ENCODE measurements at places on chromosomes 12 and 14.

DNA sequence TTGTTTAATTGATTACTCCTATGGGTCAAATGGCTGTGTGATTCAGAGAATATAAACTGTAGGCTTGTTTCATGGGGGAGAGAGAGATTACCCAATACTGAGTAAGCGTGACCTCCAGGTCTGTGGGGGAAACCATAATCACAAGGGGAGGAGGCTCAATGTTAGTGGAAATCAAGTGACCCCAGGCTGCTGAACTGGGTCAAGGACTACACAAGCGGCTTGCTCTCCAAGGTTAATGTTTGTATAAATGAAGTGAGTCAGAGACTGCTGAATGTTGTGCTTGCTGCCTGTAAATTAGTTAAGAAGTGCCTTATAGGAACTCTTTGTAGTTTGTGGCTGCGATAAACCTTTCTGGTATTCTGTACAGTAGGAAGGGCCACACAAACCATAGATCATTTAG is 479.7 kb downstream of the AACS start:
- DNase-seq: no peak

- no peak for DNase-seq
Observed at GRCh38 chr12:34604631-34605509, 582.6 kb downstream of the ALG10 start.

- no peak for DNase-seq
Observed at GRCh38 chr14:67186172-67186768, 3.0 kb upstream of the GARIN2 start.

GRCh38 chr14:64463873-64464272 is 1.4 kb upstream of the AKAP5 start:
- no peak for DNase-seq

DNA sequence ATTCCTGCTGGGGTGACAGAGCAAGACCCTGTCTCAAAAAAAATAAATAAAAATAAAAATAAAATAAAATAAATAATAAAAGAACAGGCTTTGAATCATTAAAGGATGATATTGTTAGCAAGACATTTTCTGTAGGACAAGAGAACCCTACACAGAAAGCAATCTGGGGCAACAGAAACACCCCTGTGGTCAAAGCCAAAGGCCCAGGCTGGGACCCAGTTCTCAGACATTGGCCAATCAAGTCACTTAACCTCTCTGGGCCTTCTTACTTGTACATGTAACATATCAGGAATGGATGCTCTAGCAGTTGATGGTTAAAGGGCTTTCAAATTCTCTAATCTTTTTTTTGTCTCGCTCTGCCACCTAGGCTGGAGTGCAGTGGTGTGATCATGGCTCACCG is 35.5 kb upstream of the TESC start:
- no peak for DNase-seq

- no peak for DNase-seq
Observed at GRCh38 chr12:2678426-2678825, 116.3 kb upstream of the FKBP4 start.

DNA sequence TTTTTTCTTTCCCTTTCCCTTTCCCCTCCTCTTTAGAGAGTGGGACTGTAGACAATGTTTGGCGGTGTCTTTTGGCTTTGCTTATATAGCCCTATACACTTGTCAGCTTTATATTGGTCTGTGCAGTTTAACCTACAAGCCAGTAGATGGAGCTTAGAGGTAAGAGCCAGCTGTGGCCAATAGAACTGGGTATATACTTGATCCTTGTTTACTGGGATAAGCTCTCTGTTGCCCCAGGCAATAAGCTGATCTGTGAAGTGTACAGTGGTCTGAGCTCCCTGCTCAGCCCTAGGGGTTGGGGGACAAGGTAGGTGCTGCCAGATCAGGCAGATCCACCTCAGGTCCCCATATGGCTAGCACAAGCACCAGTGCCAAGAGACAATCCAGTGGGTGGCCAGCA is 434.1 kb downstream of the NOVA1 start:
- DNase-seq: no peak

DNA sequence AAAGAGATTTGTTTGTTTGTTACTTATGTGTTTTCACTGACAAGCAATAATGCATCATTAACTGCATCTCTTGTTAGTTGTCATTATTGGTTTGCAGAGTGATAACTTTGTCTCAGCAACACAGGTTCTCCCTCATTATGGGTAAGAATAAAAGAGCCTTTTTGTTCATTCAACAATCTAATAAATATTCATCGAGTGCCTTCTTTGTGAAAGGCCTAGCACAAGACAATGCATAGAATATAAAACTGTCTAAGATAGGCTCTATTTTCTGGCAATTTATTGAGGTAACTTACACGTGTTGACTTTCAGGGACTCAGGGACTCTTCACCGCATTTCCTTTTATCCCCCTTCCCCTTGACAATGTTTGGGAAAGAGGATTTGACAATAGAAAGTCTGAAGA is 95.5 kb upstream of the KRR1 start:
- DNase-seq: no peak

DNA sequence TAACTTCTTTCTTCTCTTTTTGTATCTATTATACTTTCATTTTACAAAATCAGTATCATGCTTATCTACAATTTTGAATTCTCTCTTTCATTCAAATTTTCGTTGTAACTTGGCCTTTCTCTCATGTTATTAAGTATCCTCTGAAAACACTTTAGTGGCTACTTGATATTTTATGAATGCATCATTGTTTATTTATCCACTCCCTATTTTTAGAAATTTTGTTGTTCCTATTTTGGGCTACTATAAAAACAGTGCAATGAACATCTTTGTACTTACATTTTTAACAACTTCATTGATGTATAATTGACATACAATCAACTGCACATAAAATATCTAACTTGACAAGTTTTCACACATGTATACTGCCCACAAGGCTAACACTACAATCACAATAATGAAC is 44.0 kb upstream of the AMIGO2 start:
- DNase-seq: no peak

- no peak for DNase-seq
Observed at GRCh38 chr12:3217683-3218079, 140.5 kb downstream of the TSPAN9 start.

DNA sequence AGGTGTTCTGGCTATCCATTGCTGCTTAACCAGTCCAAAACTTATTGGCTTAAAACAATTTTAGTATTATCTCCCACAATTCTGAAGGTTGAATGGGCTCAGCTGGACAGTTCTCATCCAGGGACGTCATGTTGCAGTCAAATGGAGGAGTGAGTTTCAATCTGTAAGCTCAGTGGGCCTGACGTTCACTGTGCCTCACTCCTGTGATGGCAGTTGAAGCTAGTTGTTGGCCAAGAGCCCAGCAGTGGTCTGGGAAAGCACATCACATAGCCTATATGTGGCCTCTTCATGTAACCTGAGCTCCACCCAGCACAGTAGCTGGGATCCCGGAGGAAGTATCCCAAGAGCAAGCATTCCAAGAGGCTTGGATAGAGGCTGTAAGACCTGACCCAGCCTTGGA is 40.6 kb upstream of the CDKN3 start:
- DNase-seq: no peak

DNA sequence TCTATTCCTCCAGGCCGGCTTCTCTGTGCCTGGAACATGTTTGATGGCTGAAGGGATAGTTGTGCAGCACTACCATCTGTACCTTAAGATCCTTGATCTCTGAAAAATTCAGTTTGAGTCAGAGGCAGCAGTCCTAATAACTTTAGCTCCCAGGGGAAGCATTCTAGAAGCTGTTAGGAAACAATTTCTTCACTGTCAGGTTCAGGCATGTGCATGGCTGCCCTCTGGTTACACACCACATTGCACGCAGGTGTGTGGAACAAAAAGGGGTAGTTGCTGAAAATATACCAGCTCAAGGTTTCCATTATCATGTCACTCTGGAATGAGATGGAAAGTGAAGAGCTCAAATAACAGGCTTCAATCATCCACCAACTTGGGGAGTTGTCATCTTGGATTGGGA is 80.1 kb downstream of the CHST11 start:
- no peak for DNase-seq

- DNase-seq: no peak
Observed at GRCh38 chr12:44031472-44032185, 195.7 kb downstream of the TMEM117 start.

DNA sequence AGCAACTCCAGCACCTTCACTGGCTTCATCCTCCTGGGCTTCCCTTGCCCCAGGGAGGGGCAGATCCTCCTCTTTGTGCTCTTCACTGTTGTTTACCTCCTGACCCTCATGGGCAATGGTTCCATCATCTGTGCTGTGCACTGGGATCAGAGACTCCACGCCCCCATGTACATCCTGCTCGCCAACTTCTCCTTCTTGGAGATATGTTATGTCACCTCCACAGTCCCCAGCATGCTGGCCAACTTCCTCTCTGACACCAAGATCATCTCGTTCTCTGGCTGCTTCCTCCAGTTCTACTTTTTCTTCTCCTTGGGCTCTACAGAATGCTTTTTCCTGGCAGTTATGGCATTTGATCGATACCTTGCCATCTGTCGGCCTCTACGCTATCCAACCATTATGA is 6.8 kb downstream of the OR11G2 start:
- no peak for DNase-seq

GRCh38 chr12:45336762-45337596 is 121.1 kb downstream of the ANO6 start:
- no peak for DNase-seq

- no peak for DNase-seq
Observed at GRCh38 chr12:19139615-19140194, 10.2 kb downstream of the PLEKHA5 start.
